ENCODE measurements at places on chromosomes 13 and 19.
A peak's percentile ranks its signal among the peaks of the same experiment; 100 is the strongest.

GRCh38 chr13:113273321-113273720 is 23.7 kb upstream of the LAMP1 start:
- DNase-seq: no peak

DNA sequence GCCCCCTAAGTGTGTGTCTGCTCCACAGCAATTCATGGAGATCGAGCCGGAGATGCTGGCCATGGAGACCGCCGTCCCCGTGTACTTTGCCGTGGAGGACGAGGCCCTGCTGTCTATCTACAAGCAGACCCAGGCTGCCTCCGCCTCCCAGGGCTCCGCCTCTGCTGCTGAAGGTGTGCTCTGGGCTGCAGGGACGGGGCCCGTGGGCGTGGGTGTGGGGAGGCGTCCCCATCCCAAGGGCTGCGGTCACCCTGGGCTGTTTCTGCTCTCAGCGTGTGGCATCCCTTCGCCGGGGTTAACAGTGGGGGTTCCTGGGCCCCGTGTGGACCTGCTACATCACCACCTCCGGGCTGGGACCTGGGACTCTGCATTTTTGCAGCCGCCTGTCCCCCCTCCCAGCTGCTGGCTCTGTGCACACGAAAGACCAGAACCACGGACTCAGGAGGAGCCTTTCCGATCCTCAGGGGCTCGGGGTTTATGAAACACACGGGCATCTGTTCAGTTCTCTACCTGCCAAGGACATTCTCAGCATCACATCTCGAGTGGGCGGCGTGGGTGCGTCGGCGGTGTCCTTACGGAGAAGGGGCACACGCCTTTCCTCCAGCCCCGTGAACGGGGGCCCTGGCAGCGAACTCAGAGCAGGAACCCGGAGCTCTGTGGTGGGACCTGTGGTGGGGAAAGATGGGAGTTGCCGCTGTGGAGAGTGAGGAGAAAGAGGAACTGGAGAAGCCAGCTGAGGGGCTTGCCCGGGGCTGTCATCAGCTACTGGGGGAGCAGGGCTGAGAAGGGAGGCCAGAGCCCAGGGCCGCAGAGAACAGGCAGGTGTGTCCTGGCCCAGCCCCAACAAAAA is 7.8 kb downstream of the NCLN start:
- DNase-seq: no peak

DNA sequence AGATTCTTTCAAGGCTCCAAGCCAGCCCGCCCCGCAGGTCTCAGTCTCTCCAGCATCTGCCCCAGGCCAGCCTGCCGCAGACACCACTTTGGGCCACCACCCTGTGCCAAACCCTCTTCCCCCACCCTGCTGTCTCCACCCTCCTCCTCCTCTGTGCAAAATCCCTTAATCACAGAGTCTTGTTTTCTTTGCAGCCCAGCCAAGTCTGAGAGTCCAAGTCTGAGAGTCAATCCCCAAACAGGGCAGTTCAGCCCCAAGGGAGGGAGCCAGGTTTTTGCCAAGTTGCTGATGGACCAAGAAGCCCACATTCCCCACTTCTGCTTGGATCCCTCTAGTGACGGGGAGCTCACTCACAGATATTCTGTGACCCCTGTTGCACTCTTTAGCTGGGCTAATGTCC is 3.1 kb downstream of the ADAMTS10 start:
- no peak for DNase-seq

DNA sequence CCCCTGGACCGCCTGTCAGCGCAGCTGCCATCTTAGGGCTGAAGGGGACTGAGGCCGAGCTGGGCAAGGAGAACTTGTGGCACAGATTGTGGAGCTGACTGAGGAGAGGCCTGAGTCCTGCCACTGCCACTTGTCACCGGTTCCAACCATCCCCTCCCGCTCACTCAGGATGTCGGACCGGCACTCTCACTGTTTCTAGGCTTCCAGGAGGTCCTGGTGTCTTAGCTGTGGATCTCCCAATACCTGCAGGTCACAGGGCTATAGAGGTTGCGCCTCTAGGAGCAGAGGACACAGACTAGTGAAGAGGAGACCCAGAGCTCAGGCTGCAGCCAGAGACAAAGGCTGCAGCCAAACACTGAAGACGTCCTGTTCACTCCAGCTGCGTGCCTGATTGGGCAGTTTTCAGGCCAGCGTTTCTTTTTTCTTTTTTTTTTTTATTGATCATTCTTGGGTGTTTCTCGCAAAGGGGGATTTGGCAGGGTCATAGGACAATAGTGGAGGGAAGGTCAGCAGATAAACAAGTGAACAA is 15.3 kb upstream of the ZNF486 start:
- DNase-seq: no peak

DNA sequence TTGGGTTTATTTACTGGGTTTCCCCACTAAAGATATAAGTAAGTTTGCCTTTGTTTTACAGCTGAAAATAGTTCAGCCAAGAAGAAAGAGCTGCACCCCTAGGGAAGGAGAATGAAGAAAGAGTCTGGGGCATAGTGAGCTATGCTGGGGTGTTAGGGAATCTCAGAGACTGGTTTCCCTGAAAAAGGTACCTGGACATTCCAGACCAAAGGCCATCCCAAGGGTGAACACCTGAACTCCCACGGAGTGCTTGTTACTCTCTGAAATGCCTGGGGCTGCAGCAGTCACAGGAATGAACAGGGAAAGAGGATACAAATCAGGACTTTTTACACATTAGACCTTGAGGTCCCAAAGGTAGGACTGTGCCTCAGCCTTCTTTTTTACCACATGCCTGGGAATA is 337.6 kb upstream of the SLC10A2 start:
- DNase-seq: no peak

DNA sequence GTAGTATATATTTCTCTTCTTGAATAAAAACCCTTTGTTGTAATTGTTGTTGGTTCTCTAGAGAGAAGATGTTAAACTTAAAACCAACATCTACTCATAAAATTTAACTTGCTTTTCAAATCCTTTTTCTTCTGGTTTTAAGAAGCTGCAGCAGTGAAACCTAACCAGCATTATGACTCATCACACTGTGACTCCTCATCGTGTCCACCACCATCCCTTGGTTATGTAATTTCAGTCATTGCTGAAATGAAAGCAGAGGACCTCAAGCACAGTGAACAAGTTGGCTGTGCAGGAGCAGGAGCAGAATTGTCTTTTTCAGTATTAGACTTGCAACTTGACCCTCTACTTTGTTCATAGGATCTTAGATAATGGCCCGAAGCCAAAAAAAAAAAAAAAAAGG is 64.9 kb upstream of the HTR2A start:
- peak; percentile 93 for DNase-seq

GRCh38 chr13:85236413-85236812 is 562.8 kb downstream of the SLITRK6 start:
- no peak for DNase-seq

DNA sequence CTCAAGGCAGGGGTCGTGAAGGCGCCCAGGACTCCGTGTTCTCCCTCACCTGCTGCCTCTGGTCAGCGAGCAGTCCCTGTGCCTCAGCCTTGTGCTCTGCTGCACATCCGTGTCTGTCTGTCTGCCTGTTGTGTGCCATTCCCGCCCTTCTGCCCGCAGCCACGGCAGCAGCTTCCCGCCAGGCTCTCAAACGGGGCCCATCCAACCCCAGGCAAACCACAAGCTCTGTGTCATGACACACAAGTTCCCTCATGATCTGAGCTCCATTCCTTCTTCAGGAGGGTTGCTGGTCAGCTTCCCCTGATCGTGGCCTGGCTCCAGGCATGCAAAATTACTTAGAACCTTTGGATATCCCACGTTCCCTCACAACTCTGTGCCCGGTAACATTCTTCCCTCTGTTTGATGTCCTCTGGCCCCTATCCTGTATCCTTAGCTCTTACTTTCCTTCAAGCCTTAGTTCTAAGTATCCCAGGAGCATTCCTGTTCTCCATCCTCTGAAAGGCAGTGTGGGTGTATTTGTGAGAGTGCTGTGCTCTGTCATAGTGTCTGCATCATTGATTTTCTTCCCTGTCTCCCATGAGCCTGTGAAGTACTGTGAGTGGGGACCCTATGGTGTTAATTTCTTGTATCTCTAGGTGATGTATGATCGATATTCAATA is 3.2 kb downstream of the GPR183 start:
- DNase-seq: no peak

DNA sequence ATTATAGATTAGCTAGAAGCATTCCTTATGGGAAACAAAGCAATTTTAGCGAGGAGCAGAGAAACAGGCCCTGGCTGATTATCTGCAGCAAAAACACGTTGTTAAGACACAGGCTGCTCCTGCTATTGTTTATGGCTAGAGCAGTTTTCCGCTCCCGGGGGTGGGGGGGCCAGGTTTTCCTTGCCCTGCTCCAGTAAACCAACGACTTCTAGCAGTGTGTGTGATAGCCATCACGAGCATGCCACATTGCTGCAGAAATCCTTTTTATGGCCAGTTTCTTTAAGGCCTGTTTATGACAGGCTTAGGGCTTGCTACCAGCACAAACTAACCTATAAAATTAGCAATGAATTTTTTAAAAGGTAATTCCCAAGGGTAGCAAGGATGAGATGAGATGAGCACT is 18.4 kb upstream of the IL17D start:
- no peak for DNase-seq

DNA sequence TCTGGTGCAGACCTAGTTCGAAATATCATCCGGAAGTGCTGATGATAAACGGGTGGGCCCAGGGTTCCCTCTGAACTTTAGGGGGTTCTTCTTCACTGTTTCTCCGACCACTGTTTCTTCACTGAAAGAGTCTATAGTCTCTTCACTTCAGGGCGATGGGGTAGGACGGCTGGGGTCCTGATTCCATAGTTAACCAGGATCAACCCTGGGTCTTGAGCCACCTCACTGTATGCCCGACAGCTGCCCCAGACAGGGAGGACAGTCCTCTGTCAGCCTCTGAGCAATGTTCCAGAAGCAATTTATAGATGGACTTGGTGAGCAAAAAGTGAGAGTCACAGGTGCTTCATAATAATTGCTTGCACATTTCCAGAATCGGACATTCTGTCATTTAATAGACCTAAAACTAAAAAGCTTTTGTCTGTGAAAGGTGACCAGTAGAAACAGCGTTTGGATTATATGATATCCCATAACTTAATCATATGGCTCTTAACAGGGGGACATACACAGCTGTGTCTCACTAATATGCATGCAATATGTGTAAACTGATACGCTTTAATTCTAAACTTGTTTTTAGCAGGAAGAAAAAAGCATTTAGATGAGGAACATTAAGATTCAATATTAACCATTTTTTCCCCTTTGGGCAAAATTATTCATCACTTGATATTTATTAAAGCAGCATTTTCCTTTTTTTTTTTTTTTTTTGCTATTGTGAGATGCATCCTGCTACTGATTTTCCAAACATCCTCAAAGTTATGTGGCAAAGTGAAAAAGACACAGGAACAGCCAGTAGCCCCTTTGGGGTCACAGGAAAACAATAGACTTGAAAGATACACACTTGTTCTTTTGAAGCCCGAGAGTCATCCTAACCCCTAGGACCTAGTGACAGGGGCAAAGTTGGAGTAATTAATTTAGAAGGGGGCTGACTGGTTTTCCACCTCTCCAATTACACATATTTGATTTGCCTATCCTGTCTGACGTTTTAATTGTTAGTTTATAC is 277.0 kb downstream of the ZNF536 start:
- DNase-seq: no peak

DNA sequence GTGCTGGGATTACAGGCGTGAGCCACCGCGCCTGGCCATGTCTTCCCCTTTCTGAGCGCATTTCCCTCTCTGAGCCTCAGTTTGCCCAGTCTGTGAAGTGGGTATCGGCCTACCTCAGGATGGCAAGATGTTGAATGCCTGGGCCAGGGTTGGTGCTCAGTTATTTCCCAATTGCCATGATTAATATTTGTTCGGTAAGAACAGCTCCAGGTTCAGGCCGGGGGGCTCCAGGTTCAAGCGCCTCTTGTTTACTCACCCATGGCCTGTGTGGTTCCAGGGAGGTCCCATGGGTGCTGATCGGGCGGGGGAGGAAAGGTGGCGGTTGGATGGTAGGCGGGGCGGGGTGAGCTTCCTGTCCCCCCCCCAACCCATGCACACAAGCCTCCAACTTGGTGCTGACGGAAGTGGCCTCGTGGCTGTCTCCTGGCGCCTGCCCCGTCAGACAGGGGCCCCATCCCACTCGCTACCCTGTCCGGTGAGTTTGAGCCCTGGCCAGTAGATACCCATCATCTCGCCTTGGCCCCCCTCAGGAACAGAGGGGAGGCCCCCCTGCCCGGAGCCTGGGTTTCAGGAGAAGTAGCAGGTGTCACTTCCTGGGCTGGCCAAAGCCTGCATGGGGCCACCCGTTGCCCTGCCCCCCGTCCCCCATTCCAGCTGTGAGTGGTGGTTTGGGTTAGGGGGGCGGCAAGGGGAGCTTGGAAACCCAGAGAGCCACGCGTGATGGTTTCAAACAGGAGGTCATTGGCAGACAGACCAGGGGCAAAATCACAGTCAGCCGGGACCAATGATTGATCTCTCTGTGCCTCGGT is at the start of gene FCHO1:
FCHO1 (plus strand) TSS at position 375 of the 809 bp plus-strand sequence. CDS start 3,688 bp downstream, outside the sequence.
- DNase-seq: peak; percentile 63

GRCh38 chr13:112836940-112837339 is 132.1 kb upstream of the MCF2L start:
- DNase-seq: no peak

DNA sequence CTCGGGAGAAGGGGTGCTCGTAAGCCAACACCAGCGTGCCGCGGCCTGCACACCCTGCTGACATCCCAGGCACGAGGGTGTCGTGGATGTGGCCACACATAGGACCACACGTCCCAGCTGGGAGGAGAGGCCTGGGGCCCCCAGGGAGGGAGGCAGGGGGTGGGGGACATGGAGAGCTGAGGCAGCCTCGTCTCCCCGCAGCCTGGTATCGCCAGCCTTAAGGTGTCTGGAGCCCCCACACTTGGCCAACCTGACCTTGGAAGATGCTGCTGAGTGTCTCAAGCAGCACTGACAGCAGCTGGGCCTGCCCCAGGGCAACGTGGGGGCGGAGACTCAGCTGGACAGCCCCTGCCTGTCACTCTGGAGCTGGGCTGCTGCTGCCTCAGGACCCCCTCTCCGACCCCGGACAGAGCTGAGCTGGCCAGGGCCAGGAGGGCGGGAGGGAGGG is 2.4 kb downstream of the IZUMO4 start:
- DNase-seq: no peak

GRCh38 chr19:29478578-29479565 is 46.9 kb upstream of the VSTM2B start:
- no peak for DNase-seq

DNA sequence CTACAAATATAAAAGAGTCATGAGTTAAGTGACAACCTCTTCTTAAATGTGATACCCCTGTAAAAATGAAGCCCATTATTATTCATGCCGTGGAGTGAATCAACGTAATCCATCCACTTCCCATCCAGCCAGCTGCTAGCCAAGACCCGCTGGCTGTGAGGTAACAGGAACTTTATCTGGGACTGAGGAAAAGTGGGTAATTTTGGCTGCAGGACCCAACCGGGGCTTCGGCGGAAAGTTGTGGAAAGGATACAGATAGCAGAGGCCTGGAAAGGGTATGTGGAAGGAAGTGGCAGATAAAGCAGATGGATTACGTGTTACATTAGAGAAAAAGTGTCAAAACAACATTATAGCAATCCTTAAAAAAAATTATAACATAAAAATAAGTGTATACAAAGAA is 48.3 kb downstream of the SLC7A1 start:
- no peak for DNase-seq

- DNase-seq: peak; percentile 78
Observed at GRCh38 chr13:30413842-30414241, 8.5 kb upstream of the UBE2L5 start.

GRCh38 chr13:93304868-93305613 is 78.4 kb downstream of the GPC6 start:
- DNase-seq: no peak

All from AML-193 (cell line).